Inflammatory macrophage treated with lipopolysaccharide for 4 hours (primary cell): ENCODE measurements at places on chromosomes 1 and 21.

DNA sequence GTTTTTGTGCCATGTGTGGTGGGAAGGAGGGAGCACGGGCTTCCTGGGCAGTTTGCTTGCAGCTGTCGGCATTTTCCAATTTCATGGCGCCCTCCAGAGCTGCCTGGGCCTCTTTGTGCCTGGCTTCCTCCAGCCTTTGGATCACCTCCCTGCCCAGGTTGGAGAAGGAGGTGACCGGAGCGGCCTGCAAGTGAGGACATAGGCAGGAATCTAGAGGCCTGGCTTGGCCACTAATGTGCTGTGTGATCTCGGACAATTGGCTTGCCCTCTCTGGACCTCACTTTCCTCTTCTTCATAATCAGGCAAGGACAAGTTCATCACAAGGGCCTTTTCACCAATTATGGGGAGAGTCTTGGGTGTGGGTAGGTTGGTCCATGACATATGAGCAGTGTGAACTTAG, 245.1 kb downstream of the MATN1 start:
- no peak for DNase-seq

DNA sequence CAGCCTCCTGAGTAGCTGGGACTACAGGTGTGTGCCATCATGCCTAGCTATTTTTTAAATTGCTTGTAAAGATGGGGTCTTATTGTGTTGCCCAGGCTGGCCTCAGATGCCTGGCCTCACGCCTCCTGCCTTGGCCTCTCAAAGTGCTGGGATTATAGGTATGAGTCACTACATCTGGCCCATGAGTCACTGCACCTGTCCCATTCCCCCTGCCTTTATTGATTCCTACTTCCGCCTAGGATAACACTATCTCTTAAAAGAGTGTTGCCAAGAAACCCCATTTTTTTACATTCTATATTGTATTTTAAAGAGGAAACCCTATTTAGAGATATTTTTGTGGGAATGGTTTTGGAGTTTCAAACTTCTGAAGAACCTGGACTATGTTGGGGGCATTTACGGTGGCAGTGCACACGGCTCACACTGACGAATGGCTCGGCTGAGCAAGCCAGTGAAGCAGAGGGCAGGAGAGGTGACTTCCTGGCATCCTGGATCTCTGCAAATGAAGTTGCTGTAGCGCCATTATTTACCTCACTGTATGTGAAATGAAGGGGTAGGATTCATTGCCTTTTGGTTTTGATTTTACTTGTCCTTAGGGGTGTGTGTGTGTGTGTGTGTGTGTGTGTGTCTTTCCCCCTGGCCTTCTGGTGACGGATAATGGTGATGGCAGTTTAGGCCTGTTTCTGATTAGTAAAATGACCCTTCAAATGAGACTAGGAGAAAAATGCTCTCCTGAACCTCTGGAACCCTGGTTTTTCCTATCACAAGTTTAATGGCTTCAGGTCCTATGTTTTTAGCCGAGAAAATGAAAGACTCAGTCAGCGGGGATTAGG, 22.5 kb downstream of the KIF26B start:
- DNase-seq = no peak

DNA sequence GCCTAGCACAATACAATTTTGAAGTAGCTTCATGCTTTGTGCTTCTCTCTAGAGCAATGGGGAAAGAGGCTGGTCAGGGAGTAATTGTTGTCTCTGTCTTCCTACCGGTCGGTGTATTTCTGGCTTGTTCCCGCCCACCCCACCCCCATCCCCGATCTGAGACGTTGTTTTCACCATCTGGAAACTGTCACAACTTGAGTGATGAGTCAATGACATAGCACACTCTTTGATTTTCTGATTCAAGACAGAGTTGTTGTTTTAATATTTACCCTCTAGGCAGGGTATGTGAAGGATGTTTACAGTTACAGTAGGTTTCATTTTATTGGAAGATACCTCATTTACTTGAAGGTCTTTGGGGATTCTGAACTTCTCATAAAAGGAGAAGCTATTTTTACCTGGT, 7.0 kb downstream of the IL12RB2 start:
- peak; percentile 12 for DNase-seq

DNA sequence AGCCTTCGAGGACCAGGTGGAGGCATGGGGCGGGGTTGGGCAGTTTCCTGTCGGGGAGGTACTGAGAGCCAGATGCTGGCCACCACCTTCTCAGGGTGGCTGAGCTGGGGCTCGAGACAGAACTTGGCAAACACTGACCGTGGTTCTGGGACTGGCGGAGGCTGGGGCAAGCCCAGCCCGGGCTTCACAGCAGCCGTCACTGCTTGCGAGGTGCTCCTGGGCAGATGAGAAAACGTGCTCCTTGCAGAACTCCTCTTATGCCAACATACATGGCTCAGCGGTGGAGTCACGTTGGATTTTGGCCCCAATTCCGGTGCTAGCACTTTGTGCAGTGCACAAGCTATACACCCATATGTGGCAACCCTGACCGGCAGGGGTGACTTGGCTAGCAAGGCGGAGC, 69.2 kb downstream of the RUNX3 start:
- DNase-seq = no peak

- no peak for DNase-seq
These were observed 24.2 kb upstream of the SYDE2 start for GRCh38 chr1:85224734-85225623.

DNA sequence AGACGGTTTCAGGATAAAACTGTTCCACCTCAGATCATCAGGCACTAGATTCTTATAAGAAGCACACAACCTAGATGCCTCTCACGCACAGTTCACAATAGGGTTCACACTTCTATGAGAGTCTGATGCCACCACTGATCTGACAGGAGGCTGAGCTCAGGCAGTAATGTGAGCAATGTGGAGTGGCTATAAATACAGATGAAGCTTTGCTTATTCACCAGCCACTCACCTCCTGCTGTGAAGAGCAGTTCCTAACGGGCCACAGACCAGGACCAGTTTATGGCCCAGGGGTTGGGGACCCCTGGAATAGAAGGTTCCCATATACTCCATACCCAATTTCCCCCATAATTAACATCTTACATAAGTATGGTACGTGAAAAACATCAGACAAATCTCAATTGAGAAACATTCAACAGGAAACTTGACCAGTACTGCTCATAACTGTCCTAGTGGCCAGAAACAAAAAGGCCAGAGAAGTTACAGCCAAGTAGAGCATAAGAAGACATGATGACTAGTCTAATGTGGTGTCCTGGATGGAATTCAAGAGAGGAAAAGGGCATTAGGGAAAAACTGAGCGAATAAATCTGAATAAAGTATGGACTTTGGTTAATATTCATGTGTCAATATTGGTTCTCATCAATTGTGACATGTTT, 24.7 kb upstream of the IGSF5 start:
- DNase-seq = no peak

GRCh38 chr1:51708911-51709760, 92.2 kb downstream of the OSBPL9 start:
- no peak for DNase-seq

DNA sequence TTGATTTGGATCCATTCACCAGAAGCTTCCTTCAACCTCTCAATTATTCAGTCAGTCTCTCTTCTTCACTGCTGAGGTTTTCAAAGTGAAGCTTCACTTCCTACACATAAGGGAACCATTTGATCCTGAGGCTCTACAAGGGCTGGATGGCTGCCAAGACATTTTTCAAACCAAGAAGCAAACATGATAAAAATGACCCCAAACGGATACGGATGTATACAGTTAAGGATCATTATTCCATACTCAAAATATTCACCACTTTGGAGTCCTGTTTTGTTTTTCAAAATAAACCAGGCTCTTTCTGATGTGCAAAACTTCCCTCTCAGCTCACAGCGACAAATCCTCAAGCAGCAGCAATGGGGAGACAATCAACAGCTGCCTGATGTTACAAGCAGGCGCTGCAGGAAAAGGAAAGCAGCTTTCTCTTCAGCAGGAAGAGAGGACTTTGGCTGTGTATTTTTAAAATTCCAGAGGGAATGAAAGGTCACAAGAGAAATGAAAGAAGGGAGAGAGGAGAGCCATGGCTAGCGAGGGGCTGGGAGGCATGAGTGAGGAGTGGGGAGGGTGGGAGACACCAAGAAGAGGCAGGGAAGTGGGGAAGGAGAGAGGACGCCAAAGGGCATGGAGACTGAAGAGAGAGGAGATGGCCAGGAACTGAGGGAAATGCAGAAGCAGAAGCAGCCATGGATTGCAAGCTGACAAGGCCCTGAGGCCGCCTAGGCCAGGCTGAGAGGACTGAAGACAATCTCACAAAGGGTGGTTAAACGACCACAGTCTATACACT, 145.4 kb downstream of the SLC45A1 start:
- DNase-seq = peak; percentile 13

DNA sequence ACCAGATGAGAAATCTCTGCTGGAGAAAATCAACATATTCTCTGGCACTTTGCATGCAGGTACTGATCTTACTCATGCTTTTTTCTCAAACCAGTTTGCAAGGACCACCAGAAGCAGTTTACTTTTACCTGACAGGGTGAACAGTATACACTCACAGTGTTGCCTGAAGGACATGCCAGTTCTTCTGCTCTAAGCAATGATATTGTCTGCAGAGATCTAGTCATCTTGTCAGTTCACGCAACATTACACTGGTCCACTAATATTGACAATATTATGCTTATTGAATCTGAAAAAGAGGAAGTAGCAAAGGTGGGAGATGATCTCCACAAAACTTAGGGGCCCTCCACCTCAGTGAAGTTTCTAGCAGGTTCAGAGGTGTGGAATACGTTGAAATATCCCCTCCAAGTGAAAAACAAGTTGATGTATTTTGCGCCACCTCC, 3.8 kb upstream of the S100B start:
- no peak for DNase-seq

DNA sequence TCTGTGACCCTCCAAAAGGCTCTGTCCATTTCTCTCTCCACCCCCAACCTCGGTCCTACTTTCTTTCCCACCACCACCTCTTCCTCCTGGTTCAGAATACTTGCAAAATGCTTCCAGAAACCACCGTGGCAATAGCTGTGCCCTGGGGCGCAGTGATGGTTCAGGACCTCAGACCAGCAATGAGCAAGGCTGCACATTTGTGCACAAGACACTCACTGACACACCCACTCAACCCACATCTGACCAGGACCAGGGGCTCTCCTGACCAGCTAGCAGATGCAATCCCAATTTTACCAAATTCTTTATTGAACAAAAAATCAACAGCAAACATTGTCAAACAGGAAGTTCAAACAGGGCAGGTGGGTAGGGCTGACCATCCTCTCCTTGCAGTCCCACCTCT, 25.7 kb downstream of the SPOCD1 start:
- no peak for DNase-seq

DNA sequence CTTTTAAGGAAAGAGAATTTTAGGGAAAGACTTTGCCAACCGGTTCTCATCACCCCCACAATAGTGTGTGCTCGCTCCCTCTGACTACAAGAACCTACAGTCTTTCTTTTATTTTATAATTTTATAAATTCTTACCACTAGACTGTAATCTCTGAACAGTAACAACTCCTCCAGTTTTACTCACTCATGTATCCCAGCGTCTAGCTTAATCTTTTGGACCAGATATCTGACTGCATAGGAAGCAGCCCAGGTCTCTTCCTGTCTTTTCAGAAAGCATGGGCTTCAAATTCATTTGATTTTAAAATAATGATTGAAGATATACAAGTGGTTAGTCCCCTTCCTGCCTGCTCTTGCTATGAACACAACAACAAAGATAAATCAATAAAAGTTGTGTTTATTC, 19.0 kb upstream of the DUSP10 start:
- no peak for DNase-seq

DNA sequence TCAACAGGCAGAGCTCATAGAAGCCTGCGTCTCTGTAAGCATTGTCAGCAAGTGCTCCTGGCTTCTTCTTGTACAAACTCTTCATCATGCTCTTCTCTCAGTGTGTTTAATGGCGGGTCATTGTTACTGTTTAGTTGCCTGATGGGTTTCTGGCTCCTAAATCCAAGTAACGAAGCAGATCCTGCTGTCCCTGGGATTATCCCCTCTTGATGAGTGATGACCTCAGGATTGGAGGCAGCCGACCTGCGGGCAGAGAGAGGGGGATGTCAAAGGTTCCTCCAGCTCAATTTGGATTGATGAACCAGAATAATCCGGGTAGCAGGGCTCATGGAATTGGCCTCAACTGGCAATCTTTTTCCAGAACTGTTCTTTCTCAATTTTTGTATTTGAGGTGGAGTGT, 66.1 kb upstream of the BARHL2 start:
- DNase-seq = no peak

DNA sequence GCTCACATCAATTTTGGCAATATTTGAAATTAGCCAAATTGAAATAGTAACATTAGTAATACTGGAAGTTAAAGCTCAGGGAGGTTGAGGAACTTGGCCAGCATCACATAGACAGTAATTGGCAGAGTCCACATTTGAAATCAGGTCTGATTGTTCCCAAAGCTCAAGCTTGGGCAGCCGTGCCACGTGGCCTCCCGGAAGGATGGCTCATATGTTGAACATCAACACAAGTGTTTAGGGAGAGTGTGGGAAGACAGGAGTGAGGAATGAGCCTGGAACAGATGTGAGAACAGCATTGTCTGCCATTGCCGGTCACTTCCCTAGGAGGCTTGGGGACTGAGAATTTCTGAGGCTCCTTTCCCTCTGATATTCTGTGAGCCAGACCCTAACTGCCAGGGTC, 40.2 kb upstream of the RBM15 start:
- no peak for DNase-seq

DNA sequence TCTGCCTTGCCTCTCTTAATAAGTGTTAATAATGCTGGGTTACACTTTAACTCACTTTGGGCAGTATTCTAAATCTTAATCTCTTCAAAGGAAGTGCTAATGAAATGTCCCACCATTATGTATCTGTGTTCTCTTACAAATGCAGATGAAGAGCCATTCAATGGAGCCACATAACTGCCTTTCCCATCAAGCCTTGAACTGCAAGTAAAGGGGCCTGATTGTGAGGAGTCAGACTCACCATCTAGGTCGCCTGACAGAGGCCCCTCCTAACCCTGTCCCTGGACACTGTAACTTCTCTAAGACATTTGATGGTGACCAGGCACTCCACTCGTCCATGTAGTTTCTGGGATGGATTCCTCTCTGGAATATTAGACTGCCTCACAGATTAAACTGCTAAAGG, 329.4 kb downstream of the KIF26B start:
- DNase-seq = no peak

DNA sequence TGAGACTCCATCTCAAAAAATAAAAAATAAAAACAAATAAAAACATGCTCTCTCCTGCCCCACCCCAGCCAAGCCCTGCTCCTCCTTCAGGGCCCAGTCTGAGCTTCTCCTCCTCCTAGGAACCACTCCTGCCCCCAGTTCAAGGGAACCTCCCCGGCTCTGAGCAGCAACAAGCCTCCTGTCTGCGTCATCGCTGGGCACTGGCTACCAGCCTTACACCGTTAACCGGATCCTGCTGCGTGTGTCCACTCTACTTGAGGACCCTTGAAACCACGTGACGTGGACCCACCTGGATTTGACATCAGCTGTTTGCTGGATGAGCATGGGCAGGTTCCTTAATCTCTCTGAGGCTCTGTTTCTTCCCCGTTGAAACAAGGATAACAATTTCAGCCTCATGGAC, 1.6 kb upstream of the TAS1R2 start:
- no peak for DNase-seq

DNA sequence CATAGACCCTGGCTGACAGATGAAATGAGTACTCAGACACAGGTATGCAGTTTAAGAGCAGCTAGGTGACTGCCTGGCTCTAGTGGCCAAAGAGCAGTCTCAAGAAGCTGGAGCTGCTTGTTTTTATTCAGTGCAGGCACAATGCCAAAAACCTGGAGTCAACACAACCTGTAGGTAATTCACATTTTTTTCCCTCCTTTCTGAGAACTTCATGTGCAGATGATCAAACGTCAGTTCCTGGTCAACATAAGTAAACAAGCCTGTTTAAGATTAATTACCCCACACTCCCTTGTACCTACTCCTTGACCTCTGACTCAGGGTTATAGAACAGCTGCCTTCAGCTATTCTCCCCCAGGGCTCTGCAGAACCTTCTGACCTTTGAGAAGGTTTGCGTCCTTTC, 17.3 kb upstream of the ACADM start:
- no peak for DNase-seq
